ENCODE measurements at places on chromosomes 6 and 20.

- no peak for DNase-seq
These were observed 11.0 kb downstream of the DHX35 start for GRCh38 chr20:38973107-38973506.

DNA sequence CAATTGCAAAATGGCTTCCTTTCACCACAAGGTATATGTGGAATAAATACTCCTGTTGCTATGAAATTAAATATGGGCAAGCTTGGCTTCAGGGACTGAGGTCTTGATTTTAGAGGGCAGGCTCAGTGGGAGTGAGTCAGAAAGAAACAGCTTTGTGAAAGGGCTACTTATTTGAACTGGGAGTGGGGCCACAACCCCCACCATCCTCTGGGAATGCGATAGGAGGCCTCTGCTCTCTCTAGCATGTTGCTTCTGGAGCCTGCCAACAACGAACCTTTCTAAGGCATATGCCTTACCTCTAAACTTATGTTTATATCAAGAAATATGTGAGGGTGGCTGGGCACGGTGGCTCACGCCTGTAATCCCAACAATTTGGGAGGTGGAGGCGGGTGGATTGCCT, 149.7 kb downstream of the LRRC1 start:
- no peak for DNase-seq

DNA sequence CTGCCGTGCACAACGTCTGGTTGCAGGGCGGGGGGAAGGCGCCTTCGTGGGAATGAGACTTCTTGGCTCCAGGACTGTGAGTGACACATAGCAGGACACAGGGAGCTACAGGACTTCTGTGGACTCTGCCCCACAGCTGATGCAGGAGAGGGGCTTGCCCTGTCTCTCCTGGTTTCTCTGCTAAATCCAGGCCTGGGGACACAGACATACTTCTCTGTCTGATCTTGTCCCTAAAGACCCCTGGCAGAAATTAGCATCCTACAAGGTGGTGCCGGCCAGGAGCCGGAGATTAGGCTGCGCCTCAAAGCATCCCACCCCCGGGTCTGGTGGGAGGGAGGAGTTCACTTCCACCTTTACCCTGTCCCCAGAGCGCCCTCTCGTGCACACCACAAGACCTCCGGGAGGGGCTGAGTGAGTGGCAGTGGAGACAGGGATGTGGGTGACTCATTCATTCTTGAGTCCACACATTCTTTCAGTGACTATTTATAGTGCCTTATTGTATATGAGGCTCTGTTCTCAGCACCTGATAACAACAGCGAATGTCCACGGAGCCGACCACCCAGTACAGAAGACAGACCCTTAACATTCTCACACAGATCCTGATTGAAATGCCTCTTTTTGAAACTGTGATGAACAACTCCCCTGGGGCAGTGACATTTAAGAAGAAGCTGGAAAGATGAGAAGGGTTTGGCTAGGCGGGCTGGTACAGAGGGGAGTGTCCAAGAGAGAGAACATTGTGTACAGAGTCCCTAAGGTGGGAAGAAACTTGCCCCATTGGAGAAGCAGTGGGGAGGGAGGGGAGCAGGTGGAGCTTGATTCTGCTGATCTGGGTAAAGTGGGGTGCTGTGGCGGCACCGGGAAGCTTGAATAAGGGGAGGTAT, 39.0 kb downstream of the GMPR start:
- peak; percentile 51 for DNase-seq

GRCh38 chr20:440636-441035, 21.7 kb downstream of the TBC1D20 start:
- DNase-seq: no peak

DNA sequence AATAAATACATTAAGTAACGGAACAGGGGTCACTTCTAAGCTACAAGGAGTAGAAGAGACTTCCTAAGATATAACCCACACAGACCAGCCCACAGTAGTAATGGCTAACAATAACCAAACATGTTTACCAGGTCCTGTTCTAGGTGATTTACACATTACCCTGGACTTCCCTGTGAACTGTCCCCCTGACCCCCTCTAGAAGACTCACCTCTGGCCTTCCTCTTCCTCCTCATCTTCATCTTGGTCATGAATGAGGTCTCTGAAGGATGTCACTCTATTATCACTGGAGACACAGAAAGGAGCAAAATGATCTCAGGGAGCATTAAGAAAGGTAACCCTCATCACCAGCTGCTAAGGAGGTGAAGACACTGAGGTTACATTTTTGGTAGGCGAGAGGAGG, 8.7 kb downstream of the NSFL1C start:
- no peak for DNase-seq

DNA sequence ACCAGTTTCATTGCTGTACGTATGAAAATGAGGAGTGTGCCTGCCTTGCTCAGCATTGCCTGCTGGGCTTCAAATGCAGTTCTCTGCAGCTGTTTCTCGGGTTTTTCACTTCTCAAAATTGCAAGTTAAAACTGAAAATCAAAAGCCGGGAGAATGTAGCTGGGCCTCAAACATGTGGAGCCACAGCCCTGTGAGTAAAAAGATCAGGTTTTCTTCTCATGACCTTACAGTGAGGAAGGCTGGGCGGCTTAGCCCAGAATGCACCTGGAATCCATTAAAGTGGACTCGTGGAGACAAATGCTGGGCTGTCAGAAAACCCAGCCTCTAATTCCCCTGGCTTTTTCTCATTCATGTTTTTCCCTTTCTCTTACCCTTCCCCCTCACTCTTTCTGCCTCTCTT, 34.4 kb downstream of the DSE start:
- no peak for DNase-seq

- DNase-seq: no peak
These were observed 148.1 kb upstream of the NEDD9 start for GRCh38 chr6:11380549-11380948.

- DNase-seq: no peak
These were observed 214.5 kb downstream of the TSHZ2 start for GRCh38 chr20:53186635-53187034.

DNA sequence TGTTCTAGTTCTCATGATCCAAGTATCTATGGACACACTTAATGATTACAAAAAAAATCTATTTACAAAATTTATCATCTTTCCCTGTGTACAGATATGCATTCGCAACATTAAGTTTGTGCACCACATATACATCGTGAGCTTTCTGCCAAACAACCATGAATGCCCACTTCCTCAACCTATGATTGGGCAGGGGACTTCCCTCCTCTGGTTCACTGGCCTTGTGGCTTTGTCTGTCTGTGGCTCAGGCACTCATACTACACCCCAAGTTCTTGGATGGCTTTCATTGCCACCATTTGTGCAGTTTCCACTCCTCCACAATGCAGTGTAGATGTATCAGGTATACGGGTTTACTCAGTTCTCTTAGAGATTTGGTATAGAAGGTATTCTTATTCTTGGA, 74.9 kb downstream of the HS3ST5 start:
- no peak for DNase-seq

DNA sequence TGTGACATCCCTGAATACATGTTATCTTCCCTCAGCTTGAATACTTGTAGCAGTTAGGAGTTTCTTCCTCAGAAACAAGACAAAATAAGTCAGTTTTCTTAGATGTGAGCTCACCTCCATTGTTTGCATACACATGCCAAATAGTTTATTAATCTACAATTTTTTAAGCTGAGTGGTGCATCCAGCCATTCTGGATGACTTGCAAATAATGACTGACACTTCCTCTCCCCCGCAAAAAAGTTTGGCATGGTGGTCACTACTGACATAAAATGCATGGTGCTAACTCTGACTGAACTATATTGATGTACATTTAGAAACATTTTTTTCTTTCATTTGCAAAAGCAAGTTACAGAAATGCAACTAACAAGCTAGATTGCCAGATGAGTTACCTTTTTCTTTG, 55.5 kb downstream of the CYB5R4 start:
- DNase-seq: no peak

DNA sequence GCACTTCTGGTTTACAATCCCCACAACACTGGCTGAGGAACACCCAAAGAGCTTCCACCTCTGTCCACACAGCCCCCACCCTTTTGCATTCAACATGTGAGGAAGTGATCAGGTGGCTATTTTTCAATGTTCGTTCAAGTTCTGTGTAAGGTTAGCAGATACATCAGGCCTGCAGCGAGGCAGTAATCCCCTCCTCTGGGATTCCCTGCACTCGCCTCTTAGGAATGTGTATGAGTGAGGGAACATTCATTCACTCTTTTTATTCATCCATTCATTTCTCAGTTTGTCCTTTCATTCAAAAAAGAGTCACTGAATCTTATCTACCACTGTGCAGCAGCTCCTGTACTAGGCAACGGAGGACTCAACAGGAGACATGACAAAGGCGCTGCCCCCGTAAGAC, 236.4 kb upstream of the PRDM1 start:
- DNase-seq: no peak

DNA sequence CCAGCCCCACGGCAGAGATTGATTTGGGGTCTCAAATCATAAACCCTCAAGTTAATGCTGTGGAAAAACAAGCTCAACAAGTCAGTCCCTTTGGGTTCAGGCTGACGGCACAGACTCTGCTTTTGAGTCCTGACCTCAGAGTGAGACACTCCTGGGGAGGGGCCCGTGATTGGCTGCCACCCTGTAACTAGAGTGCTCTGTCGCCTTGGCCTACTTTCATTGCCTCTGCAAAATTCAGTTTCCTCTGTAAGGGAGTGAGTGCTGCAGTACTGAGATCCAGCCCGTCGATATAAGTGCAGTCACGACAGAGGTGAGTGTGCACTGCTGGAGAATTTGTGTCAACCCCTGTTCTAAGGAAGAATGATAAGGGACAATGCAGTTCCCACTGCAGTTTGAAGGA, 105.6 kb downstream of the ANKS1A start:
- no peak for DNase-seq

DNA sequence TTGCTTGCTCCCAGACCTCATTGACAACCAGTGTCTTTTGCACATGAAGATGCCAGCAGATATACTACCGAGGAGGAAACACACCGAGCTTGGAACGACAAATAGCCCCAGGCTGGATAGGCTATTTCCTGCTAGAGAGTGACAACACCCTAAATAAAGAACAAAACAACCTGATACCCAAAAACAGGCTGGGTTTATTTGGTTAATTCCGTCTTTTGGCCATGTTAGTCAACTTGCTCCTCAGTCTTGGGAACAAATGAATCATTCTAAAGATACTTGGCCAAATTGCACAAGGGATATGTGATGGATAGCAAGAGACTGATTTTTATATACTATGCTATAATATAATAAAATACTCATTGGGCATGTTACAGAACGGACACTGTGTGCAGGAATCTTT, 11.5 kb upstream of the MUC22 start:
- no peak for DNase-seq

DNA sequence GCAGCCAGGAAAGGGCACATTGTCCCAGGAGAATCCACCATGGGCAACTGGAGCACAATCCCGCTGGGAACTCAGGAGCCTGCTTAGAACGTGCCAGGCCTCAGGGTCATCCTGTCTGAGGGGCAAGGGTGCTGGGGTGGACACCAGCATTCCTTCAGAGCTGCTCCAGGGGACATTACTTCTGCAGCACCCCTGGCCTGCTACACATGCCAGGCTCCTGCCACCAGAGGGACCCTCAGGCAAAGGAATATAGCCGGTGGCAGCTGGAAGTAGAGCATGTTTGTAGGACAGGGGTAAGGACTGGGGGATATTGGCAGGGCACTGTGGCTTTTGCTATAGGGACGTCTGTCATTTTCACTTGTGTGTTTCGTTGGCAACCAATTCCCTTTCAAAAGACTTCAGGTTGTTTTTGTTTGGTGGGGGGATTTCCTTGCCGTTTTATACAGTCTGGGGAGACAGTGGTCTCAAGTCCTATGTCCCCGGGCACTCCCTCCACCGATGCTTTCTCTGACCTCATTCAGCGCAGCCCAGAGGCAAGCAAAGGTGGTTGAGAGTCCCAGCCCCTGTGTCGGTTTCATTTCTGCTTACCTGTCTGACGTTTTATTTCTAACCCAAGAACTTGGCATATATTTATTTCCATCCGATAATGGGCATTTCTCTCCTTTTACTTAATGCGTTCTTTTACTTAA, 130.8 kb downstream of the JPH2 start:
- peak; percentile 37 for DNase-seq

GRCh38 chr6:73340048-73340447, 14.0 kb downstream of the DPPA5 start:
- no peak for DNase-seq

GRCh38 chr20:48324744-48325143, 503.1 kb downstream of the PREX1 start:
- DNase-seq: no peak

DNA sequence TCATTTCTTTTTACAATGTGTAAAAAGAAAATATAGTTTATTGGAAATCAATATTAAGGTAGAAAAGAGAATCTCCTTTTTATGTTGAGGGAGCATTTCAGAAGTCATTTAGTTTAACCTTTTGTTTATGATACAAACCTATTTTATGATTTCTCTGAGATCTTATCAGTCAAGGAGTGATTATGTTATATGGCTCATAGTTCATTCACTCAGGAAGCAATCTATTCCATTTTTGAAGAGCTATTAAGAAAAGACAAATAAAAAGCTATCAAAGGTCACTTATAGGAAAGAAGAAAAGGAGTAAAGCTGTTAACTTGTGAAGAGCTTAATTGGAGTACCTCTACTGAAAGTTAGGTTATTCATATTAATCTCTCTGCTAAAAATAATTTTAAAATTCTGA, 526.6 kb upstream of the JAG1 start:
- DNase-seq: no peak

- peak; percentile 53 for DNase-seq
These were observed 128.6 kb upstream of the FAM83B start for GRCh38 chr6:54717849-54718455.

DNA sequence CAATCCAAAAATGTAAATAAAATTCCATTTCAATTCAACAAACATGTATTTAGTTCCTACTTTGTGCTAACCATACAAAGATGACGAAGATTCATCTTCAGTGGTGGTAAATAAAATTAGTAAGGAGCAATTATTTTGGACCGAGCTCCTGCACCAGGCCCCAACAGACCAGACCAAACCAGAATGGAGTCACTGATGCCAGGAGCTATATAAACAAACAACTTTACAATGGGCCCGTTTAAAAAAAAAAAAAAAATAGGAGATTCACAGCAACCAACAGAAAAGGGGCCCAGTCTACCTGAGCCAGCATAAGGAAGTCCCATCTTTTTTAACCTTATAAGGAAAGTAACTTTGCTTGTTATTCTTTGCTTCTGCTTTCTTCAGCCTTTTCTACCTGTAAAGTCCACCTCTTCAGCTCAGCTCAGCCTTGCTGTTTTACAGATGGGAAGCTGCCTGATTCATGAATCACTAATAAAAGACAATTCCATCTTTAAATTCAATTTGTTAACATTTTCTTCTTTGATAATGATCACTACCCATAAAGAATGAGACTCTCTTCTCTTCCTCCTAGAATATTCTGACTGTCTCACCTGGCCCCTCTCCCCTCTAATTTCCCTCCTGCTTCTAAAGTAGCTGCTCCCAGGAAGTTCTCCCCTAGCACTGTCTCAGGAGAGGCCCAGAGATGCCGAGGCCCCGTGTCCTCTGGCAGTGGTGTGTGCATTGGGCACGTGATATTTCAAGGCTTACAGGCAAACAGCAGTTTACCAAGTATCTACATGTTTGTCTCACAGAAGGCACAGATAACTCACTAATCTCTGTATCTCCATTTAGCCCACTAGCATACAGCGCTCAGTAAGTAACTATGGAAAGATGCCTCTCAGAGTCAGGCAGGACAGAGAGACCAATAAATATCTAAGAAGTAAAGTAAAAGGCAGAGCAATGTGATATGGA, 8.4 kb downstream of the MBOAT1 start:
- DNase-seq: no peak

All from ureter (tissue), 1 donor.